Hepatic stellate cell (primary cell): ENCODE measurements at places on chromosomes 5 and 9.

GRCh38 chr9:106889061-106889590 lies 26.2 kb downstream of the ZNF462 start:
- no peak for DNase-seq

GRCh38 chr5:142597546-142598337 lies 88.1 kb downstream of the FGF1 start:
- no peak for DNase-seq

DNA sequence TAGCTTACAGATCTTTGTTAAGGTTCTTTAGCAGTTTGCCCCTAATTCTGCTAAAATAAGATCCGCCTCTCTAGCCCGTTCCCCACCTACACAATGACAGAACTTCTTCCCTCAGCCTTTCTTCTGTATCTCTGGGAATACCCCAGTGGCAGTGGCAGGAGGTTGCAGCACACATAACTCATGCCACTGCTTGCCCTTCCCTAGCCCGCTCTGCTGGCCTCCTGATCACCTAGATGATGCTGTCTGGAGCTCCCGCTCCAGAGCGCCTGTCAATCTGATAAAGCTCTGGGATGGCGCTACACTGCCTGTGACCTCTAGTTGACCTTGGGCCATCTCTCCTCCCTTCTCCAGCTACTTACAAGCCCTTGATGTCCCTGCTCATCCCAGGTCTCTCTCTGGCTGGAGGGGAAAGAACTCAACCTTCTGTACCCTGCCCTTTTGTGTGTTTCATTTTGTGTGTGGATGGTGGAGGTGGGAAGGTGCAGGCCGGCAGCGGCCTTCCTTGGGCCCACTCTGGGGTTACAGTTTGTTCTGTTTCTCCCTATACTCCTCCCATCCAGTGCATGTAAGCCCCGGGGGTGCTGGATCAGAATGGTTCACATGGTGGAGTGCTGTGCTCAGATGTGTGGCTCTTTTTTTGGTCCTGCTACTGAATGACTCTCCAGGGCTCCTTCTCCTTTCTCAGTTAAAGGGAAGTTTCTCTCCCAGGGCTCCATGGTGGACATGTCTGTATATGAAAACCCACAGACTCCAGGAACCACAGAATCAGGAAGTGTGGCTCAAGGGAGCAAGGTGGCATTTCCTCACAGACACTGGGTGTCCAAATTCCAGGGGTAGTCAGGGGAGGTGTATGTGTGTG lies 29.1 kb downstream of the MTX3 start:
- no peak for DNase-seq

DNA sequence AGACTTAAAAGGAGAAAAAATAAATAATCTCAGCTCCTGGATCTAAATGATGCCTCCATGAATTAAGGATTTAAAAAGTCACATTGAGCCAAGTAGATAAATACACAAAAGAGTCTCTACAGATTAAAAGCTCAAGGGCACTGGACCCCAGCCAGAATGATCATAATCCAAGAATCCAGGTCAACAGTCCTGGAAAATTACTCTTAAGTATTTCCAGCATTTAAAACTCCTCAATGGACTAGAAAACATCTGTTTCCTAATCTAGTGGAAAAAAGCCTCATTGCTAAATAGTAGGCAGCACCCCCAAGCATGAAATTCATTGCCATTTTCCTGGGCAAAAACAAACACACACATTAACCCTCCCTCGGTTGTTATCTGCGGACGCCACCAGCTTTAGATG lies 96.8 kb downstream of the FRMD3 start:
- DNase-seq: no peak

DNA sequence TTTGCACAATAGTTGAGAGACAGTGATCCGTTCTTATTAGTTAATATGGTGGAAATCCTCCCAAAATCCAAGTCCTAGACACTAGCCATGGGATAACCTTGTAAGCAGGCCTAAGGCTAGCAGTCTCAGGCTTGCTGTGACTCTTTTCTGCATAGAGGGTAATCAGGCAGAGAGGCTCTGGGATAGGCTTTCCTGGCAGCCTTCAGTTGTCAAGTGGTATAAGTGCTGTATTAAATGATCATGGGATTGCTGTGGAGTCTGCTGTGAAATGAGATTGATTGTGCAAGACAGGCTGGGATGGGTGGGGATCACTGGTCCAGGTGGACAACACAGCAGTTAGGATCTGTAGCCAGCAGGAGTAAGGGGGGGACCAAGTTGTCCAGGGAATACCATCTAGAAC lies 416.4 kb downstream of the TLE4 start:
- DNase-seq: no peak

DNA sequence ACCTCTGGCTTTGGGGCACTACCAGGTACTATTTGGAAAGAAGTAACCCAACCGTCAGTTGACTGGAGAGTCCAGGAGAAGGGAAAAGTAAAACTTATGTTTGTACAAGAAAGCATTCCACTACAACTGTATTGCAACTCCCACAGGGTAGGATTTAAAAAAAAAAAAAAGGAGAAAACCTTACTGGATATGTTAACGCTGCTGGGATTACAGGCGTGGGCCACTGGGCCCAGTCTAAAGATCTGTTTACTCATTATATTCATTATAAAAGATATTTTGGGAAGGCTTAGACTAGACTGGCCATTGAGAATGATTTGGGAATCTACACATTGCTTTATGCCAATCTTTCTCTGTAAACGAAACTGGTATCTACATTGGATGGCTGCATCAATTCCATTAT lies 86.6 kb downstream of the USP20 start:
- no peak for DNase-seq

DNA sequence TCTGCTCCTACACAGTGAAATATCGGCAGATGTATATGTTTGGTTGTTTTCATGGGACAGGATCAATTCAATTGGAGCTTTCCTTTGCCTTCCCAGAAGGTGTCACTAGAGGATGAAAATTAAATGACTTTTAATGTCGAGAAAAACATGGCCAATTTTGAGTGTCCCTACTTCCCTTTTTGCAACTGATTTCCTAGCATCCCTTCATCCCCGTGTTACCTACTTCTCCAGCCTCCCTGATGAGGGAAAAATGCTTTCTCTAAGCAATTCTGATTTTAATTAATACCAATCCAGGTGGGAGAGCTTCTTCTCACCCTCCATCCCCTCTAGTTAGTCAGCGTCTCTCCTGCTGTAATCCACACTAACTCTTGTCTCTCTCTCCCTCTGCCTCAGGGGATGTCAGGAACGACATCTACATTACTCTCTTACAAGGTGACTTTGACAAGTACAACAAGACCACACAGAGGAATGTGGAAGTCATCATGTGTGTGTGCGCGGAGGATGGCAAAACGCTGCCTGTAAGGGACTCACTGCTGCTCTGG lies 64.9 kb downstream of the DOCK2 start:
- DNase-seq: peak; percentile 24

GRCh38 chr5:178564811-178565550 lies 25.2 kb downstream of the COL23A1 start:
- no peak for DNase-seq

DNA sequence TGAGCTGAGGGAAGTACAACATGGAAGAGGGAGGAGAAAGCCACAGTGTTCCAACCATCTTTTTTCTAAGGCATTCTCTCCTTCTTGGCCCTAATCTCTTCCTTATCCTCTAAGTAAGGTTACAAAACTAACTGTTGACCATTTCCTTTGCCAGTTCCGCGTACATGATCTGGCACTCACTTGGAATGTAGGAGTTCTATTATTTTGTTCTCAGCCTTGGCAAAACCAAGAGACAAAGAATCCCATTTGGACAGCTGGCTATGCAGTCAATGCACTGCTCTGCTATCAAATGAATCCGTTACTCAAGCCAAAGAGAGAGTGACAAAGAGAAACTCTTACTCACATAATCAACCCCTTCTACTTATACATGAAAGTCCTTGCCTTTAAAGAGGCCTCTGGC lies 410.3 kb downstream of the DTWD2 start:
- DNase-seq: no peak

DNA sequence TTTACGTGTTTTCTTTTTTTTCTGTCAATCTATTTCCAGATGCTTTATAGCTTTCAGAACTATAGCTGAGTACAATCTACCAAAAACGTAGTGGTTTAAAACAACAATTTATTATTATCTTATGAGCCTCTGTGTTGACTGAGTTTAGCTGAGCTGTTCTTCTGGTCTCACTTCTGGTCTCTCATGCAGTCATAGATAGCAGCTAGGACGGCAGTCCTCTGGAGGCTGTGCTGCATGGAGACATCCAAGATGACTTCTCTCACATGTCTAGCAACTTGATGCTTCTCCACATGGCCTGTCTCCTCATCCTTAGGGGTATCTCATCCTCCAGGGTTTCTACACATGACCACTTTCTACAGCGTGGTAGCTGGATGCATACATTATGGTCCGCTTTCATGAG lies 22.0 kb upstream of the RAD23B start:
- DNase-seq: no peak

- no peak for DNase-seq
Measured at GRCh38 chr5:34749431-34749873, 89.5 kb upstream of the TTC23L start.

DNA sequence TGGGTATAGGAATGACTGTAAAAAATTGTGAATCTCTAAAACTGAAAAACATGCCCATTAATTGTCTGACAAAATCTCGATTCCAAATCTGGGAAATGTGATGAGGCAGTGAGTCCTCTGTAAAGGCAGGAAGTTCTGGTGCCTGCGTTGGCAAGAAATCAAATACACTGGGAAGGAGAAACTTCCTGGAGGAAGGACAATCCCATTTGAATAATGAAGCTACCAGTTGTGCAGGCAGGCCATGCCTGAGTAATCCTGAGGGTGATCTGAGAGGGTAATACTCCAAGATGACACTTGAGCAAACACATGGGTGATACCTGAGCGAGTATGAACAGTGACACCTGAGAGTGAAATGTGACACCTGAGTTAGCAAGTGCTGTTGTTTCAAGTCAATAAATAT lies 49.7 kb downstream of the KIF24 start:
- DNase-seq: no peak

GRCh38 chr5:169280696-169281095 lies 20.2 kb downstream of the SLIT3 start:
- DNase-seq: no peak

DNA sequence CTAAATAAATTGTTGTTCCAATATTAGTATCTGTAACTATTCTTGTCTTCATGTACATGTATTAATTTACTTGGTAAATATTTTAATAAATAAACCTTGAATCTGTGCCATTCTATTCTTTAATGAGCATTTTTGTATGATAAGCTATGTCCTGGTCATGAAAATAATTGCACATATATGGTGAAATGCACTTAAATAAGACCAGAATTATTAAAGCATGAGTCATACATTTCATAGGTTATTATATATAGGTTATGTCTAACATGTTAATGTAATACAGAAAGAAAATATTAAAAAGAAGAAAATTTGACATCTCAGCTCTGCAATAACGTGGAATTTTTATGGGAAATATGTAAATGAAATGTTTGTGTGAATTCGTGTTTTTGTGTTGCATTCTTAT lies 1168.1 kb downstream of the TAF11L14 start:
- no peak for DNase-seq
